BJ (cell line): ENCODE measurements at places on chromosomes 1 and 21.

- DNase-seq, result no peak
Observed at GRCh38 chr1:11229203-11229602, 33.1 kb downstream of the MTOR start.

- DNase-seq, result no peak
Observed at GRCh38 chr21:42941696-42942085, 16.3 kb upstream of the ERVH48-1 start.

DNA sequence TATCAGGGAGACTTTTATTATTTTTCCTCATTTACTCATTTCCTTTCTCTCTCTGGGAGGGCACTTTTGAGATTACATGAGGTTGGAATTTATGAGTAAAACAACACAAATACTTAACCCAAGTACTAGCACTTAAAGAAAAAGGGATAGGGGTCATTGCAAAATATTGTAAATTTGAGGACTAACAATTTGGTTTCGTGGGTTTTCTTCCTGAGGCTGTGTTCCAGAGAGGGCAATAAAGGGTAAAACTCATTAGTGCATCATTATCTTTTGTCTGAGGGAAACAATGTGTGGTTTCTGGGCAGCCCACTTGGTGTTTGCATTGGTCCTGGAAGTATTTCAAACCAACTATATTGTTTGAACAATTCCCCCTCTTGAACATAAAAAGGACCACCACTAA lies 96.5 kb downstream of the GREM2 start:
- no peak for DNase-seq

GRCh38 chr1:100972185-100972584 lies 53.4 kb downstream of the DPH5 start:
- DNase-seq, result no peak

DNA sequence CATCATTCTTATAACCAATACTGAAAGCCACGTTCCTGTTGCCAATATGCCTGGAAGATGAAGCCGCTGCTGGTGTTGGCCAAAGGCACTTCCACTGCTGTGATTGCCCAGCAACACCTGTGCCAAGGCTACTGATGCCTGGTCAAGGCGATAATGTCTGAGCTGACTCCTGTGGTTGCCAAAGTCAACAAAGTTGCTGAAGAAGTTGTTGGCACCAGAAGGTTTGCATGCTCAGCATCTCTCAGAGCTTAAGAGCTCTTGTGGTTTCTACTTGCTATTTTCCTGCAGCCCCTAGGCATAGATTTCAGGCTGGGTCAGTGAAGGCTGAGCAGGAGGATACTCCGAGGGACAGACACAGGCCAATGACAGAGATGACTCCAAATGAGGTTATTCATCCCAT lies 63.4 kb upstream of the RAB3GAP2 start:
- no peak for DNase-seq

DNA sequence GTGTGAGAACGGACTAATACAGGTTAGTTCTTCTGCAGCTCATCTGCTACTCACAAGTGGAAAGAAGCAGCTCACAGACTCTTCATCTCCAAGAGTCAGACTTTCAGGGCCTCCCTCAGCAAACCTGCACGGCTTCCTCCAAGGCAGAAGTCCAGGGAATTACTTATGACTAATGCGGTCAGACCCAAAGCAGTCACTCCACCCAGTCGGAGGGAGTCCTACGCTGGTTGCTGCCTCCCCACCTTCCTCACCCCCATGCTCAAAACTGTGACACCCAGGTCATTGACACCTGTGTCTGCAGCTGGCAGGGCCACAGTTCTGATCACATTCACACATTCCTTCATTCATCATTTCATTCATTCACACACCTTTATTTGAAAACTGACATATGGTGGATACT lies 38.4 kb upstream of the PRDM2 start:
- DNase-seq, result peak; percentile 9

DNA sequence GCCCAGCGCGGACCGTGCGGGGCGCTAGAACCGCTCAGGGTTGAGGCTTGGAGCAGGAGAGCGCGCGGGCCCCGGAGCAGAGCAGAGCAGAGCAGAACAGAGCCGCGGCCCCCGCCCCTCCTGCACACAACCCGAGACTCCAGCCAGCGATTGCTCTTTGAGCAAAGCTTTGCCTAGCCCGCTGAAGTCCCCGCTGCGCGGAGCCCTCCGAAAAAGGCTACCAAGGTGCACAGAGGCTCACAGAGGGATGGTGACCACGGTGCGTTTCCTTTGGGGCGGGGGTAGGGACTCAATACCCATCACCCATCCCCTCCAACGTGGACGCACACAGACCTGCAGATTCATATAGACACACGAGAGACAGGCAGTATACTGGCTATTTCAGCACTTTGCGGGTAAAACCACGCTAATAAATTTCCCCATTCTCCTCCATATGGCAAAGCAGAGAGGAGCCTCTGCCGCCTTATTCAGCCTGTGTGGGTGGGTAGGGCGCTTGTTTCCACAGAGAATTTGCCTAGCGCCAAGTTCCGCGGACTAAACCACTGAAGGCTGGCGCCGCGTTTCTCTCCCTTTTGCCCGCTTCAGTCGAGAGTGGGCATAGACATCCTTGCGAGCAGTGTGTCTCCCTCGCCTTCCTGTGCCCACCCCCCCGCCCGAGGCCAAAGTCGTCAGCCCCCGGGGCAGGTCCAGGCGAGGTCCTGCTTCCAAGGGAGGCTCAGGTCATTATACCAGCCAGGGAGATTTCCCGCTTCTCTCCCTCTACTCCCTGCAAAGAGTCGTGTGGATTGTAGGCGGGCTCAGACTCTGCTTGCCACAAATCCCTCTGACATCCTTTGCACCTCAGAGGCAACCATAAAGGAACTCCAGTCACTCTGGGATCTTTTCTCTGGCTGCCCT lies 8.5 kb downstream of the HLX start:
- DNase-seq, result no peak

- peak; percentile 47 for DNase-seq
Observed at GRCh38 chr1:163747261-163747660, 425.5 kb downstream of the NUF2 start.

DNA sequence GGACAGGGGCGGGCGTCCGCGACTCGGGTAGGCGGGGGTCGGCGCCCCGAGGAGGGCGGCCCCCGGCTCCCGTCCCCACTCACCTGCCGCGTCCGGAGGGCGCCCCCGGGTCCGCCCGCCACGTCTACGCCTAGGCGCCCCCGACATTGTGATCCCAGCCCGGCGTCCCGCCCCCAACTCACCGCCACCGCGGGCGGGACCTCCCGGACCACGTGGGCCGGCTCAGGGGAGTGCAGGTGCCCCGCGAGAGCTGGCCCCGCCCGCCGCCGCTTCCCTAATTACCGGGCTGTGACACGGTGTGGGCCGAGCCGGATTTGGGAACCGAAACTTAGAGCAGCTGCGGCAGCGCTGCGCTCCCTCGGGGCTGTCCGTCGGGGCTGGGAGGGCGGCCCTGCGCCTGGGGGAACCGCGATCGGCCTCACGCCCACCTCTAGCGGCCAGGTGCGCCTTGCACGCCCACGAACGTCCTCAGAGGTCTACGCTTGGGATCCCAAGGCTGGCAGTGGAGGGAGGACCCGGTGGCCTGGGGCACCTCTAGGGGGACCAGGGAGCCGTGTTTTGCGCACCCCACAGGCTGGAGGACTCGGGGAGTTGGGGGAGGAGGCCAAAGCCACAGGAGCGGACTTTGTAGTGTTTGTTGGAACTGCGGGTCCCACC lies 521 bp upstream of the NADK start:
- no peak for DNase-seq

GRCh38 chr1:165228111-165228655 lies 128.3 kb downstream of the LMX1A start:
- DNase-seq, result no peak

DNA sequence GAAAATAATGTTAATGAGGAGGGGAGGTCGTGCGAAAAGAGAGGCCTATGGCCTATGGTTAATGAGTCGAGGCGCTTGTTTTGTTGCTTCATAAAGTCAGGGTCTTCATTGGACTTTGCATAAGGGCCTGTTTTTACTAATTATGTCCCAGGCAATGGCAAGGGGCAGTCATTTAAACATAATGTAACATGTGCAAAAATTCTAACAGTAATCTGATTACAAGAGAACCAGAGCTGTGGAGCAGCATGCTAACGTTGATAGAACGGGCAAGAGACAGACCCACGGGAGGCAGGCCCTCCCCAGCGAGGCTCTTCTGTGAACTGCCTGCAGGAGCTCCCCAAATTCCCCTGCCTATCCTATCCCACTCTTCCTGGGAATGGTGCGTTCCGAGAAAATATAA lies 22.6 kb upstream of the CAMK1G start:
- DNase-seq, result no peak

DNA sequence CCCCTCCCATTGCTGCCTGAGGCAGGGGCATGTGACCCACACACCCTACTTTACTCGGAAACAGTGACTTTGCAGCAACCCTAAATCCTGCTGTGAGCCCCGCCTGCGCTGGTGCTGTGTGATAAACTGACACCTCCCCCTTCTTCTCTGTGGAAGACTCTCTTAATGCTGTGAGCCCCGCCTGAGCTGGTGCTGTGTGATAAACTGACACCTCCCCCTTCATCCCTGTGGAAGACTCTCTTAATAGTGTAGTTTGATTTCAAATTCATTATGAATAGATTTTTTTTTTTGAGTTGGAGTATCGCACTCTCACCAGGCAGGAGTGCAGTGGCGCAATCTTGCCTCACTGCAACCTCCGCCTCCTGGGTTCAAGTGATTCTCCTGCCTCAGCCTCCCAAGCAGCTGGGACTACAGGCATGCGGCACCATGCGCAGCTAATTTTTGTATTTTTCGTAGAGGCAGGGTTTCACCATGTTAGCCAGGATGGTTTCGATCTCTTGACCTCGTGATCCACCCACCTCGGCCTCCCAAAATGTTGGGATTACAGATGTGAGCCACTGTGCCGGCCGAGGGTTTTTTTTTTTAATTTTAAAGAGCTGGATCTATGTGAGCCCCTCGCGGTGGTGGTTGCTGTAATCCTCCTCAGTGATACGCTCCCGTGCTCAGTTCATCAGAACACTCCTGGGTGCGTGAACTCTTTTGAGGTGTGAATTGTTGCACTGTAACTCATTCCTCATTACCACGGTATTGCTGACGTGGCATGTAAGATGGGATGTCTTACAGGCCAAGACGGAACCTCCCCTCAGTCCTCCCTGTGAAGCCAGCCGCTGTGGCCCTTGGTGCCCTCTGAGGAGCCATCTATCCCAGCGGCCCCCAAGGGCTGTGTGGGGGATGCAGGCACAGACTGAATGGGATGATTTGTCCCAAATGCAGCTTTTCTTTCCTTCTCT lies 60.3 kb downstream of the GALNT2 start:
- no peak for DNase-seq

GRCh38 chr1:229111703-229112319 lies 159.1 kb upstream of the RAB4A start:
- DNase-seq, result no peak

DNA sequence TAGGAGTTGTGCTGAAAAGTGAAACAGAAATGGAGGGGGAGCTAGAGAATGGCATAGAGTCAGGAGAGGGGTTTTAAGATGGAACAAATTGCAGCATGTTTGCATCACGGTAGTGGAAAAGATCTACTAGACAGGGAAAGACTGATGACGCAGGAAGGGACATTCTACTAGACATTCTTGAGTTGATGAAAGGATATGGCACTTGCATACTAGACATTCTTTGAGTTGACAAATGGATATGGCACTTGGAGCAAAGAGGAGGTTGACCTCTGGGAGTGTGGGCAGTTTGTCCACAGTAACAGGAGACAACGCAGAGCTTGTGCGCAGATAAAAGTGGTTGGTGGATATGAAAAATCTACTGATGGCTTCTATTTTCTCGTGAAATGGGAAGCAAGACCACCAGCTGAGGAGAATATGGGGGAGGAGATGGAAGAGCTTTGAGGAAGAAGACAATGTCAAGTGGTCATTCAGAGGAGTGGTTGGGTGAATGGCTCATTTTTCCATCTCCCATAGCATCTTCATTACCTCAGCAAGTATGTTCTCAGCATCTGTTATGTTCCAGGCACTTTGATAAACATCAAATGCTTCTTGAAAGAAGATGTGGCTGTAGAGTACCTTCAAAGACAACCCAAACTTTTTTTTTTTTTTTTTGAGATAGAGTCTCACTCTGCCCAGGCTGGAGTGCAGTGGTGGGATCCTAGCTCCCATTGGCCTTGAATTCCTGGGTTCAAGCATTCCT lies 2.4 kb upstream of the CTPS1 start:
- peak; percentile 43 for DNase-seq

- DNase-seq, result no peak
Observed at GRCh38 chr1:110668549-110668948, 6.2 kb downstream of the KCNA3 start.

GRCh38 chr1:155990005-155990739 lies 11.8 kb upstream of the ARHGEF2 start:
- DNase-seq, result no peak
